ENCODE measurements at places on chromosomes 3 and 15. TPM values are rescaled to one million over a fixed set of nuclear protein-coding genes. Genes with fewer than 3 reads are reported as not detected.

PLXNB1 gene
- total RNA-seq: 182 TPM

DNA sequence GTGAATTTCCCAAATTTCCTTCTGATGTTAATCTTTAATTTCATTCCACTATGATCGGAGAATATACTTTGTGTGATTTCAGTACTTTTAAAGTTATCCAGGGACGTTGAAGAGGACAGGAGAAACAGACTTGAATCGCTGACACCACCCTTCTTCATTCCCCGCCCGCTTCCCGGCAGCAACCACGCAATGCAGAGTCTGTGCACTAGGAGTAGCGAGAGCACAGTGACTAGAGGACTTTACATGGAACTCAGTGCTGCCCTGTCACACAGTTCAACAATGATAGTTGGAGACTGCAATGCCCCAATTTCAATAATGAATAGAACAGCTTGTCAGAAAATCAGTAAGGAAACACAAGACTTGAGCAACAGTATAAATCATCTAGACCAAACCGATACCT is 73.9 kb downstream of the RNF13 start:
- DNase-seq: no peak

DNA sequence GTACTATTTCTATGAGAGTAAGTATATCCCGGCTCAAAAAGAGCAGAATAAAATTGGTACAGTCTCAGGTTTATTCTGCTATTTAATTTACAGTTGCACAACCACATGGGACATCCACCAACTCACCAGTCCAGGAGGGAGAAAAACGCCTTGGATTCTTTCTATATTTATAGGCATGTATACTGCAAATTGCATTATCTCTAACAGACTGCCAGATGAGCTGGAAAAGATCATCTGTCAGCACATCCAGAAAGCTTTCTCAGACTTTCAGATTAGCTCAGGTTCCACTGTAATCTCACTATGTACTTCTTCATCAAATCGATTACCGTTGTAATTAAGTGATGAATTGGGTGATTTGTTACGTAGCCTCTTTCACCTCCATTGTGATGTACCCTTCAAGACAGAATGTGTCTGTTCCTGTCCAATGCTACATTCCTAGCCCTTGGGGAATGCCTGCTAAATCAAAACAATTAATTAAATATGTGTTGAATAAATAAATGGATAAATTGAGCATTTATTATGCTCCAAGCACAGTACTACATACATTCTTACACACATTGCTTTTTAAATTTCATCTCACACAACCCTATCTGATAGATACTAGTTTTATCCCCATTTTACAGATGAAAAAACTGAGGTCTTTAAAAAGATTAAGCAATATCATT is 38.1 kb upstream of the TMC3 start:
- no peak for DNase-seq

- no peak for DNase-seq
Observed at GRCh38 chr15:89371228-89372044, 36.8 kb upstream of the POLG start.

- DNase-seq: no peak
Observed at GRCh38 chr15:50262533-50262932, 3.0 kb downstream of the HDC start.

DNA sequence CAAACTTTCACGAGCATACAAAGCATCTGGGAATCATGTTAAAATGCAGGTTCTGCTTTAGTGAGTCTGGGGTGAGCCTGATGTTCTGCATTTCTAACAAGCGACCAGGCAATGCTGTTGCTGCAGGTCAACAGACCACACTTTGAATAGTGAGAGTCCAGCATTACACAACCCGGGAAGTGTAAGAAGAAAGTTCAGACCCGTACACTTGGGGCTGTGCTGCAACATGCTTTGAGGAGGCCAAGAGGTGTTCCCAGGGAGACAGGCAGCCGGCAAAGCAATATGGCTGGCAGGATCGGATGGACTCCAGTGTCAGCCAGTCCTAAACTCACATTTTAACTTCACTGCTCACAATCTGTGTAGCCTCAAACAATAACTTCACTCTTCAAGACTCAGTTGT is 134.2 kb downstream of the LIPC start:
- DNase-seq: no peak

- DNase-seq: no peak
Observed at GRCh38 chr3:48926425-48927392, 8.1 kb downstream of the ARIH2 start.

PRR20G gene
- total RNA-seq: not detected

DNA sequence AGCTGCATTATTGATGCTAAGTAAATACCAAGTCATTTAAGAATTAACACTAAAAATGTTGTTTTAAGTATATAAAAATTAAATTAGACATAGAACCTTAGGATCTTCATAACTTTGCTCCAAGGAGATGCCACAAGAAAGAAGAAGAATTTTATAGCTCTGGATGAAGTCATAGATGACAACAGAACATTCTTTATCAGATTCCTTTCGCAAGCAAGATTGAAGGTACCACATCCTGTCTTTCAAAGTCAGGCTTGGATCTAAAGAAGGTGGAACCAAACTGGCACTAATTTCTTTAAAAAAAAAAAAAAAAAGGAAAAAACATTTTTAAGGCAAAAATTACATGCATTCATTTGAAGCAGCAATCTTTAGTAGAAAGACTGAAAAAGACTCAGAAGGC is 62.5 kb downstream of the POLQ start:
- DNase-seq: no peak

DNA sequence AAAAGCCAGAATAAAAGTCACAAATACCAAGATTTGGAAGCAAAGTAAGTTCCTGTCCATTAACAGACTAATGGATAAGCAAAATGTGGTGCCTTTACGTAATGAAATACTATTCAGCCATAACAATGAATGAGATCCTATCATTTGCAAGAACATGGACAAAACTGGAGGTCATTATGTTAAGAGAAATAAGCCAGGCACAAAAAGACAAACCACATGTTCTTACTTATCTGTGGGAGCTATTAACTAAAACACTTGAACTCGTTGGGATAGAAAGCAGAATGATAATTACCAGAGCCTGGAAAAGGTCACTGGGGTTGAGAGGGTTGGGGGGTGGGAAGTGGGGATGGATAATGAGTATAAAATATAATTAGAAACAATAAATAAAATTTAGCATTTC is 1015.9 kb downstream of the OTOL1 start:
- no peak for DNase-seq

GRCh38 chr15:95734422-95735316 is 595.8 kb upstream of the NR2F2 start:
- no peak for DNase-seq

CKMT1B gene
- total RNA-seq: 3.5 TPM

DNA sequence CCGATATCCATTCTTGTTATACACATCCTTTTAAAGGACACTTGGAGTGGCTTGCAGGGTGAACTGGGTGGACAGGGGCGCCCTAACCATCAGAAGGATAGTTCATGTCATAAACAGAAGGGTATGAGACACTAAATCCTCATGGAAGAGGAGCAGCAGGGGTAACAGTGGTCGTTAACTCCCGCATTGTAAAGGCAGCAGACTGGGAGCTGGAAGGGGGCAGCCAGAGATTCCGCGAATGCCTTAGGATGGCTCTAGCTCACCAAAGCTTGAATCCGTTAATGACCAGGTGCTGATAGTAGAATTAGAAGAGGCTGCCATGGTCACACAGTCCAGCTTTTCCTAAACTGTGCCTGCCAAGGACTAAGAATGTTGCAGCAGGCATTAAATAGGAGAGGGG is 85.2 kb upstream of the ANKRD34C start:
- DNase-seq: no peak

NMNAT3 gene
- total RNA-seq: 15.6 TPM

ZNF860 gene
- 4.4 TPM for total RNA-seq

DNA sequence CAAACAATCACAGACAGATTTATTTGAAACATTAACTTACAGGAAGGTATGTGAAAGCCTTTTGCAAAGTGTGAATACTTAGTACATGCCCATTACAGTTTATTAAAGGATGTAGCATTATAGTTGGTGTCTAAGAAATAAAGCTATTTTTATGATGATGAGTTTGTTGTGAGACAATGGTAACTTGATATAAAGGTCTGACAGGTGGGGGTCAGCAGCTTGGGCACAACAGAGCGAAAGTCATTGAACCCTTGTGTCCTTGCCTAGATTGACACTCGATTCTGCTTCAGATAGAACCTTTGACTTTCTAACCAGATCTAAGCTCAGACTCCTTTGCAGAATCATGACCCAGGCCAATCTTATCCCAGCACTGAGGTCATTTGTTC is 777.9 kb downstream of the NTRK3 start:
- no peak for DNase-seq

GRCh38 chr3:40593351-40593750 is 68.6 kb downstream of the ZNF621 start:
- no peak for DNase-seq

A4GNT gene
- not detected for total RNA-seq

GRCh38 chr15:40421246-40422157 is 15.9 kb downstream of the IVD start:
- DNase-seq: peak; percentile 70

GRM2 gene
- 5.5 TPM for total RNA-seq

DNA sequence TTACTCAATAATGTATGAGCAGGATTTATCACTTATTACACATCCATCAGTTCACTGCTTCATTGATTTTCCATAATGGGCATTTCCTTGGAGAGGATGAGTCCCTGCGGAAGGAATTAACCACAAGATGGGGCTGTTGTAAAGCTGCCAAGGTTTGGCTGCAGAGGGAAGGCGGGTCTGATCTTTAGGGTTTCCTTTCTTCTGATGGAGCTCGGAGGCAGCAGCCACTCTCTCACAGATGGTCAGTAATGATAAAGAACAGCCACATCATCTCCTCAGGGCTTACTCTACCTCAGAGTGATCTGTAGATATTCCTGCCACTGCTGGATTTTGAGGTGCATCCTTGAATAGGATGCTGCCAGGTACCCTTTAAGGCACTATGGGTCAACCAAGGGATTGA is 115.2 kb downstream of the USP13 start:
- no peak for DNase-seq

GRCh38 chr3:99960941-99961340 is 143.3 kb downstream of the CMSS1 start:
- DNase-seq: no peak

SLC22A13 gene
- 1.6 TPM for total RNA-seq

- no peak for DNase-seq
Observed at GRCh38 chr3:194574639-194575483, 58.4 kb downstream of the TMEM44 start.

GRCh38 chr3:101695779-101696372 is 9.4 kb upstream of the RPL24 start:
- DNase-seq: peak; percentile 27

SCAMP2 gene
- 101 TPM for total RNA-seq

DNA sequence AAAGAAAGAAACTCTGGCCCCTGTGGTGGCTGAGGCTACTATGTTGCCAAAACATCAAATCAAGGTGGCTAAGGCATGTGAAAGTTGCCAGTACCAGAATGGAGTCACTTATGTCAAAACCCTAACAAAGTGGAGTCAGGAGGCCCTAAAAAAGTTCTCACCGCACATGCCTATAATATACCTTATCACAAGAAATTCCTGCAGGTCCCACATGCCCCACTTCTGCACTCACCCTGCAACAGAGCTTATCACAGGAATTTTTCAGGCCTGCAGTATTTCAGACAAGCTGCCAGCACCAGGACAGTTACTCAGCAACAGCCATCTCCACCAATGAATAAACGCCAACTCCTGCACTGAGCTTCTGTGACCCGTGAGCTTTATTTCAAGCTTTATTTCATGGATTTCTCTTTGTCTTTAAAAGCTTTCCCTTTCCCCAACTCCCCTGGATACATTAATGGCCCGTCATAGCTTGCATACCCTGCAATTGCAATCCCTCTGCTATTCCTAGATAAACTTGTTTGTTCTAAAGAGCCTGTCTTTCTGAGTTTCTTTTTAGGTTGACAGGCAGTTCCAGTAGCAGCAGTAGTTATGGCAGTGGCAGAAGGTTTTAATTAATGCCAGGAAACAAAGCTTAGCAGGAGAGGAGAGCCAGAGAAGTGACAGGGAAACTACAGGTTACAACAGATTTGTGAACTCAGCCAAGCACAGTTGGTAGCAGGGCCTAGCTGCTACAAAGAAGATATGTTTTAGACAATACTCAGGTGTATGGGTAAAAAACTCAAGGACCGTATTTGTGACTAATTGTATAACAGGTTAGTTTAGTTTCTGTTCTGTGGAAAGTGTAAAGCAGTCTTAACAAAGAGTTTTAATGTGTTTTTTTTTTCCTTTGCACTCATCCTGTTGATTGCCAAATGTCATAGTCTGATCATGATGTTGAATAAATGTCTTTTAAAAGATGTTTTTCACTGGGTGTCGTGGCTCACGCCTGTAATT is 15.9 kb upstream of the TMEM42 start:
- no peak for DNase-seq

DNA sequence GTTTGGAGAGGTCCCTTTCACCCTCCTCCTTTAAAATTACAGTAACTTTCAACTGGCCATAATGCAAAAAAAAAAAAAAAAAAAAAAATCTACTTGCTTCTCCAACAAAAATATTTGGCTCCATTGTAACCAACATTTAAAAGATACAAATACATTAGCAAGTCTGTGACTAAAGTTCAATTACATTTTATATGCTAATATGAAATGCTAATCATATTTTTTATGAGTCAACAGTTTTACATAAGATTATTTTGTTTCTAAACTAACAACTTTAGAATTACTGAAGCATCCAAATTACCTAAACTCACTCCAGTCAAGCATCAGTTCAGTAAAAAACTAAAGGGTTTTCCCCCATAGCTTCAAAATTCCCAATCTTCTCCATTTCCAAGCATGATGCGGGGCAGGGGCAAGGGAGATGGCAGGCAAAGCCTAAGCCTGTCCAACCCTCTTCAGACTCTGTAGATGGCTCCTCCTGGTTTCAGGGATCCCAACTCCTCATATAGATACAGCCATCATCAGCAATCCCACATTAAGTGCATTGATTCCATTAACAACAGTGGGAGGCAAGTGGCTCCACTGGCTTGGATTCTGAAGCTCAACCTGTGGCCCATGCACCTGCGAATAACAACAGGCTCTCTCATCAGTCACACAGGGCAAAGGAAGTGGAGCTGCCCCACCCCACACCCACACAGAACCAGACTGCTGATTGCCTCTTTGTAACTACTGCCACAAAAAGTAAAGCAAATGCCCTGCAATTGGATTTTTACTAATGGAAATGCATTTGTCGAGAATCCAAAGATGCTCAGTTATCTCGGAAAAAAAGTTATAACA is 15.0 kb downstream of the SFMBT1 start:
- DNase-seq: no peak
